Cerebellar nuclear complex (tissue), 1 donor: ENCODE measurements at places on chromosomes 3 and 15.

- DNase-seq = no peak
Observed at GRCh38 chr3:83513677-83514076, 1445.1 kb upstream of the CADM2 start.

DNA sequence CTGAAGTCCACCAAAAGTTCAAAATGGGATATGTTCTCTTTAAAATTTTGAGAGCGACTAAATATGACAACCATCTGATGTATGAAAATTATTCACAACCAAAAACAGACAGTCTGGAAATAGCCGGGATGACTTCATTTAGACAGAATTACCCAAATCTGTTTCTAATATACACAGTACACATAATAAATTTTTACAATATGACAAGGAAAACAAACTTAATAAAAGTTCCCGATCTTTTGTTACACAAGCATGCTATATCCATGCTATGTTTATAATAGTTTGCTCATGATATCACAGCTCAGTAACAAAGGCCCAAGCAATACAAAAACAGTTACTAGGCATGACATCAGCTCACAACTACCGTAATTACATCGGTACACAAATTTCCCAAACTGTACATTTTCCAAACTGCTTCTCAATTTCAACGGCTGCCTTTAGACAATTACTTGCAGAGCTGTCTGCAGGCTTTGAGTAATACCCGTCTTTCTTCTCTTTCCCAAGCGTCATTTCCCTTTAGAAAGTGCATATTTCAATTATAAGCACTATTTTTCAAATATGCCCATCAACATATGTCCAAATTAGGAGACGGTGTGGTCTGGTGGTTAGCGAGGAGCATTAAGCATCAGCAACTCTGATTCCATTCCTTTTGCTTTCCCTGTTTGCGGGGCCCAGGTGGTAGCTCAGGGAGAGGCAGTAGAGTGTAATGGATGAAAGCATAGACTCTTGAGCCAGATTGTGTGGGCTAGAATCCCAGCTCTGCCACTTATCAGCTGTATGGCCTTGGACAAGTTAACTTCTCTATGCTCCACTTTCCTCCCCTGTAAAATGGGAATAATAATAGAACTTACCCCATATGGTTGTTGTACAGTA, 481.2 kb downstream of the FOXP1 start:
- DNase-seq = no peak

DNA sequence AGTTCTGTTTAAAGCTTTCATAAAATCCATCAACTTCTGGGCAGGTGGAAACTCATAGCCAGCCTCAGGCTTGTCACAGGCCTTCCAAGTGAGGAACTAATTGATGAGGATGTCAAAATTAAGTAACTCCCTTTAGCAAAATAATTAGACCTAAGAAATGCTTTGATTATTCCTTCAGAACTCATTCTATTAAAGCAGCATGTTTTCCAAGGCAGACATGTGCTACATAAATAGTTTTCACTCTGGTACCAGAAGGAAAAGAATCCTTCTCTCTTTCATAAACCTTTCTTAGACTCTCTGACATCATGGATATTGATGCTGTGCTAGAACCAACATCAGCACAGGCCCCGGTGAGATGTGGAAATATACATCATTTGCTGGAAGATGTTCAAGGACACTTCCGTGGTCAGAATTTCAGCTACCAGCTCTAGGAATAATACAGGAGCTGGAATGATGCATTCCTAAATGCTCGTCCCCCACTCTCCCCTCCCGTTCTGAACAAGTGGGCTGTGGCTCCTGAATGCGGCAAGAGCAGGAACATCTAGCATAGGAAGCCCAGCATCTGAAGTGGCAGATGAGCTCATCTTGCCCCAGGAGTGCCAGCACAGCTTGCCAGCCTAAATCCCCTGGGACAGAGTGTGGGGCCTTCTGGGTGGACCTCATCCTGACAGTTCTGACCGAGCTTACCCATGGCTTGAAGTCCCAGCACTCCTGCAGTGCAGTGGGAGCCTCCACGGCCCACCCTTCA, 82.4 kb downstream of the WWTR1 start:
- no peak for DNase-seq

GRCh38 chr3:4351164-4351855, 48.1 kb downstream of the SETMAR start:
- no peak for DNase-seq

DNA sequence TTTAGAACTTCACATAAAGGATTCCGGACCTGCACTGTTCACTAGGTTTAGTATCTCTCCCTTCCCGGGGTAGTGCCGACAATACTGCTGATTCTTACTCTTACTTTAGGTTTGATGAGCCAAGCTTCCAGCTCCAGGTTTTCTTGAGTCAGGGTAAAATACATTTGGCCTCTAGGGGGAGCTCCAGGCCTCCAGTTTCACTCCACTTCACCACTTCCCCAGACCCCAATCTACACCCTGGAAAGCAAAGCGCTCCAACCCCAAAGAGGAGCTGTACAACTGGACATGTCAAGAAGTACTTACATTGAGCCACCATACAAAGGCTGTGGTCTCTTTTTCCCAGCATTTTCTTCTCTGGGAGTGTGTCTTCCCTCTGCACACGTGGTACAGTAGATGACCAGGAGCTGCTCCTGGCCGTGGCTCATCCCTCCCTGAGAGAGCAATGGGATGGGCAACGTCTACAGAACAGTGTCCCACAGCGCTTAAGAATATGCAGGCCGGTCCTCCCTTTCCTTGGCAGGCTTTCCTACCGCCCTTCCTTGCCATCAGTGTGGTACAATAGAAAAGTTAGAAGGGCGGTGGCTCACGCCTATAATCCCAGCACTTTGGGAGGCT, 93.9 kb upstream of the CCDC80 start:
- DNase-seq = no peak

DNA sequence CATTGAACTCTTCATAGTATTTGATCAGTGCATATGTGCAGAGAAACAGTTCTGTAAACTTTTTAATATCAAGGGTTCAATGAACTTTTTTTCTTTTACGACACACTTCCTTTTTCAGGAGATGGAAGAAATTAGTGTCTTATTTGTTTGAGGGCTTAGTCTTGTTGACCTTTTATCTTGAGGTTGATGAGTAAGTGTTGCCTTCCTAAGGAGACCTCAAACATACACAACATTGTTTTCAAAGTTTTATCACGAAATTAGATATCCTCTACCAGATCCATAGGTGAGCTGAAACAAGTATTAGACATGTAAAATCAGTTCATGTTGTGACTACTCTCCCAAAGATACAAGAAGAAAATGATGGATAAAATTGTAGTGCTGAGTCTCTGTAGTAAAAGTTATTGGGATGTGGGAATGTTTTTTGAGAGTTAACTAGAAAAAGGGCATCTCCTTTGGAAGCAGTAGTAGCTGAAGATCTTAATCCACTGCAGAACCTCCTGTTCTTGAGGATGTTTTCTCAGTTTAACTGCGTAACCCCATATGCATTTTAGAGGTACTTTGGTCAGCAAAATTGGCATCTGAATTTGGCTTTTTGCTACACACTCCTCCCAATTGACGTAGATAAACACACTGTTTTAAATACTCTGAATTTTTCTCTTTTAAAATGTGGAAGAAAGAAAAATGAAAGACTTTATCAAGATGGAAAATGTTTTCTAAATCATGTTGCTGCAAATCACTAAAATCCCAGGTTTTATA, 116.8 kb downstream of the GALK2 start:
- DNase-seq = no peak

GRCh38 chr3:37970802-37971201, 19.8 kb upstream of the VILL start:
- DNase-seq = no peak

GRCh38 chr15:59622289-59622688, 10.7 kb downstream of the GCNT3 start:
- no peak for DNase-seq

GRCh38 chr3:150599611-150600297, 3.4 kb upstream of the SELENOT start:
- DNase-seq = no peak
